ENCODE measurements at places on chromosomes 4 and X.

- peak; percentile 86 for DNase-seq
These were observed at the start of gene MAGED1 for GRCh38 chrX:51892921-51893745. Gene MAGED1 (plus strand): TSS chrX:51893623. CDS start chrX:51894305, 682 bp downstream.

DNA sequence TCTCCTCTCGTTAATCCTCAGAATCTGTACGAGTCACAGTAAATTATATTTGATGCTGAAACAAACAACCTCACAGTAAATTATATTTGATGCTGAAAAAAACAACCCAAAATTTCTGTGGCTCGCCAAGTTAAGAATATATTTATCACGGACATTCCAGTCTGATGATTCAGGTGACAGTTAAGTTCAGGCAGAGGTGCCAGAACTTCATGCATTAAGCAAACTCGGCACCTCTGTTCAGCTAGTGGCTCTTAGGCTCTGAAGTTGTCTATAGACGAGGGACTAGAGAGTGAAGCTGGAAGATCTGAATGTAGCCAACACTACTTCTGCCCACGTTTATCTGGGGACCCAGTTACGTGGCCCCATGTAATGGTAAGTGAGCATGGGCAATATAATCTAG lies 132.2 kb upstream of the AGA start:
- DNase-seq: no peak

DNA sequence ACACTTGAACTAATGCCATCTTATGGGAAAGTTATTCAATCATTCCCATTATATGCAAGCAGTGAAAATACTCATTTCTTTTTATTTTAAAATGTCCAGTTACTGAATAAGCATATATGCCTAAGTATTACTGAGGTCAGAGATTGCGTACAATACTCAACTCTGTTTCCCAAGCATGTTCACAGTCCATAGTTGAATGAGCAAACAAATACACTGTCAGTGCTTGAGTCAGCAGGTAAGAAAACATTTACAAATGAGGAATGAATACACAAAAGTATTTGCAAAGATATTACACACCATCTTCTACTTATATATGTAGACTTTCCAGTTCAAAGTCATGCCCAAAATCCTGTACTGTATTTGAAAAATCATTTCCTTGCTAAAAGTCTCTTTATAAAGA lies 74.1 kb downstream of the TSPAN5 start:
- DNase-seq: no peak

GRCh38 chr4:53267026-53267425 lies 98.8 kb downstream of the SCFD2 start:
- DNase-seq: no peak

- no peak for DNase-seq
These were observed 68.5 kb downstream of the UBA6 start for GRCh38 chr4:67632492-67632891.

GRCh38 chr4:38743866-38744265 lies 38.9 kb downstream of the TLR10 start:
- no peak for DNase-seq

DNA sequence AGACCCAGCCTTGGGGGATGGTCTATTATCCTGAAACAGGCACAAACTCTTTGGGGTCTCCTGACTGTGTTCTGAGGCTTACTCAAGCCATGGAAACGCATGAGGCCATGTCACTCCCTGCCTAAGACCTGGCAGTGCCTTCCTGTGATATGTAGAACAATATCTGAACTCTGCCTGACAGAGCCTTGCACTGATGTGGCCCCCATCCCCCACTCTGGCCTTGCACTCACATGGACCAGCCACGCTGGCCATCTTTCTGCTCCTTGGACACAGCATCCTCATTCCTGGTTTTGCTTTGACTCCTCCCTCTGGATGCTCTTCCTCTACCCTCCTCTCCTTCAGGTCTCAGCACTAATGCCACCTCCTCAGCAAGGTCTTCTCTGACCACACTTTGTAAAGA lies 100.2 kb downstream of the SCD5 start:
- DNase-seq: no peak

DNA sequence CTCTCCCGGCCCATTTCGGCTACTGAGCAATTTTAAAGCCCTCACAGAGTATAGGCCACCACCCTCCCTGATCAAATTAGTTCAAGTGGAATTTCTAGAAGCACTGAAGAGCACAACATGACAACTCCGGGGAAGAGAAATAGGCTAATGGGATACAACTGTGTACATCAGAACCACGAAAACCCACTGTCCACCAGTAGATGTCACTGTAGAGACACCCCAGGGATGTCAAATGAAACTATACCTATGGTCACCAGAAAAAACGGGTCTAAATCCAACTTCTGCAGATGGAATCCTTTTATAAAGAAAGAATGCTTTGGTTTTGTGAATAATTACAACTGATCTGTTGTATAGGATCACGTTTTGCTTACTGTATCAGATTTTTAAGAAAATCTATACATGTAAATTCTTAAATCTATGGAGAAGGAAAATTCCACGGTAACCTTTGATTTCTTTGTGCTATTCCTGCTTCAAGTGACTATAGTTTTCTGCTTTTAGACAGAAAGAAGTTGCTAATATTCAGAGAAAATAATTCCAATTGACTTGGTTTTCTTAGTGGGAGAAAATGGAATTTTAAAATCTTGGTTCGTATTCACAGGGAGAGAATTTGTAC lies 29.5 kb upstream of the MAP3K15 start:
- no peak for DNase-seq

GRCh38 chr4:8171266-8171665 lies 12.7 kb upstream of the ABLIM2 start:
- no peak for DNase-seq

GRCh38 chr4:62474802-62475201 lies 1274.7 kb downstream of the ADGRL3 start:
- no peak for DNase-seq

DNA sequence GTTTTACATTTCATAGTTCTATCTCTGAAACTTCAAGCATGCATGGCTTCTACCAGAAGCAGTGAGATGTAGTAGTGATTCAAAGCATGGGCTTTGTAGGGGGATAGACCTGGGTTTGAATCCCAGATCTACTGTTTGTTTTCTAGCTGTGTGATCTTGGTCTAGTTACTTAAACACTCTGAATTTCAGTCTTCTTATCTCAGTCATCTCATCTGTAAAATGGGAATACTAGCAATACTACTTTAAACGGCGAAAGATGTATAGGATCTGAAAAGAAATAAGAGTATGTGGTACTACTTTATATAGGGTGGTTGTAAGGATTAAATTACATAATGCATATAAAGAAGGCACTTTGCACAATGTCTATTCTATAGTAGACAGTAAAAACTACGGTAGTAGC lies 20.0 kb upstream of the RNF128 start:
- no peak for DNase-seq

- no peak for DNase-seq
These were observed 78.4 kb downstream of the KCNIP4 start for GRCh38 chr4:21869978-21870745.

DNA sequence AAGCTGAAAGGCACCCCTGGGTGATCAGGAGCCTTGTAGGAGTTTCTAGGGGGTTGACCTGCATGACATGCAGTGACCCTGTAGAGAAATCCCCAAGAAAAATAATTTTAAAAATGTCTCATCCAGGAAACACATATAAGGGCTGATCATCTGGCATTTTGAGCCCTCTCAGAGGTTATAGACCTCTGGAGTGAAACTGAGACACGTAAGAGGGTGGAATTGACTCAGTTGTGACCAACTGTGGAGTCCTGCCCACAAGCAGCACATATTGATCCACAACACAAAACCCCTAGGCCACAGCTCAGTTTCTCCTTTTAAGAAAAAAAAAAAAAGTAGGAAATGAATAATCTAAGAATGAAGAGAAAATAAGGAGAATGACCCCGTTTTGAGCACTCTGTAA lies 32.5 kb upstream of the MTMR8 start:
- DNase-seq: no peak

Measured in left renal pelvis (tissue), 4 donors.